ENCODE measurements at places on chromosomes 2 and 18.

GRCh38 chr2:94956797-94957391 is 68.6 kb upstream of the MAL start:
- peak; percentile 28 for DNase-seq

DNA sequence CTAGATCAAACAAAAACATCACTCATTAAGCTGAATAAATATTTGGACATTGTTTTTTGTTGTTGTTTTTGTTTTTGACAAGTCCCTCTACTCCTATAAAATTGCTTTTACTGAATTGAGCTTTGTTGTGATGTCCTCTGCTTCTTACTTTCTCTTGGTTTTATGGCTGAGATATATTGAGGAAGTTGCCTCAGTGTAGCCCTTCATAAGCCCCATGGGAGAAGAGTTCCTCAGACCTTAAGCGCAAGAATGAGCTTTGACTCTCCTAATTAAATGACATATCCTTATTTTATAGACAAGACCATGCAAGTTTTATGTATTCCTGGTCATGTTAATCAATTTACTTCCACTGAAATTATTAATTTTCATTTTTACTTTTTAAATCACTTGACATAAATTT is 54.9 kb downstream of the CERKL start:
- no peak for DNase-seq

- DNase-seq: no peak
Measured at GRCh38 chr2:219902891-219903552, 275.6 kb downstream of the SLC4A3 start.

DNA sequence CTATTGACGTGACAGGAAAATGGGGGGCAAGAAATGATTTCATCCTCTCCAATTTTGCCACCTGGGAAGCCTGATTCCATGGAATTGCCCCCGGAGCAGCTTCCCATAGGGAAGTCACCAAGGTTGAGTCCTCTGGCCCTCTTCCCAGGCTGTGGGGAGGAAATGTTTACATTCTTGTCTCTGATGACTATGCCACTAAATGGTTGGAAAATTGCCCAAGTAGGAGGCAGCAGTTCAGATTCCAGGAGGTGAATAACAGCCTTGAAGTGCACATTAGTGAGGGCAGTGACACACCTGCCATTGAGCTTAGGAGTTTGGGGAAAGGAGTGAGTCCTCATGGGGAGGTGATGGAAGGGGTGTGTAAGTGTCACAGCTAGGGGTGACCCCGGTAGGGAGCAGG is 449.2 kb upstream of the DCC start:
- DNase-seq: no peak

- DNase-seq: no peak
Measured at GRCh38 chr2:186256540-186256939, 229.5 kb upstream of the ZC3H15 start.

GRCh38 chr2:118973542-118973951 is 31.6 kb downstream of the MARCO start:
- no peak for DNase-seq

GRCh38 chr2:10162586-10163497 is 40.3 kb downstream of the RRM2 start:
- peak; percentile 30 for DNase-seq

DNA sequence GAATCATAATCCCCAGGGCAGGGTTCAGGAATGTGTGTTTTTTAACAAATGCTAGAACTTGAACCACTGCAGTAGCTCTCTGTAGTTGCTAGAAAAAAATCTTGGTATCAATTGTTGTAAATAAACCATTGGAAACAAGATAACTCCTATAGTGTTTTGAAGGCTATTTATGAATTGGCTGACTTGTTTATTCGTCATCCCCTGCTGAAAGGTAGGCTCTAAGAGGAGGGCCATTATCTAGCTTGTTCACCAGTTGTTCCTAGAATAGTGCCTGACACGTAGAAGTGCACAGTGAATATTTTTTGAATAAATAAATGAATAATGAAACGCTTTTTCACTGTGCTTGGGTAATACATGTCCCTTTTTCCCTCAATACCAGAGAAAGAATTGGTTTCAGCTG is 211.4 kb downstream of the BABAM2 start:
- no peak for DNase-seq

DNA sequence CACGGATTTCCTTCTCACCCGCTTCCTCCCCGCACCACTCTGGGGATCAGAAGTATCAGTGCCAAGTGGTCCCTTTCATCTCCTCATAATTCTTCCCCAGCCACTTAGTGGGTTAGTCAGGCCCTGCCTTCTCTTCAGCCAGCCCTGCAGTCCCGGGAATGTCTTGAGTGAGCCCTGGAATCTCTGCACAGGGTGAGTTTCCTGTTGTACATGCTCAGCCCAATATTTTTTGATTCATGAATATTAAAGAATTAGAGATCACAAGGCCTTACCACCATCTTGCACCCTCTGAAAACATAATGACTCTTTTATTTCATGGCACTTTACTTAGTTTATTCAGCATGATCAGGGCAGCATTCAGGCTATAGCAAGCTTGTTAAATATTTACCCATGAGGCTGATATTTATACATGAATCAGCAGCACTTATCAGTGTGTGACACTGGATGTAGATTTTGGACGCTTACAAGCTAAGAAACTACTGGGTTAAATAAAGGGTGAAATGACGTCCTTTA is 159.4 kb upstream of the FOSL2 start:
- no peak for DNase-seq

DNA sequence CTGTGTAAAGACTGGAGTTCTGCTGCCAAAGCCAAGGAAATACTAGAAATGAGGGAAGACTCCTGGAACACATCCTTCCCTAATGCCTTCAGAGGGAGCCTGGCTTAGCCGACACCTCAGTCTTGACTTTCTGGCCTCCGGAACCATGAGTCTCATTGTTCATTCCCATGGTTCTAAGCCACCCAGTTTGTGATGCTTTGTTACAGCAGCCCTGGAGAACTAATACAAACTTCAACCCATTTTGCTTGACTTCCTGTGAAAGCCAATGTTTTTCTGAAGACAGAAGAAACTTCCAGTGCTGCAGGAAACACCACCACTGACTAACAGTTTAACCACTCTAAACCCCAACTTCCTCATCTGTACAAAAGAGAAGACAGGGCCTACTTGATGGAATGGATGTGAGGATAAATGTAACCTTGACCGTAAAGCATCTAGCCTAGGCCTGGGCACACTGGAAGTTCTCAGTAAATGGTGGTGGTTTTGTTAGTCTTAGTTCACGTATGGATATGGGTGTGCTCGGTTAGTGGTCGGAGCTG is 85.9 kb upstream of the RFX8 start:
- no peak for DNase-seq

DNA sequence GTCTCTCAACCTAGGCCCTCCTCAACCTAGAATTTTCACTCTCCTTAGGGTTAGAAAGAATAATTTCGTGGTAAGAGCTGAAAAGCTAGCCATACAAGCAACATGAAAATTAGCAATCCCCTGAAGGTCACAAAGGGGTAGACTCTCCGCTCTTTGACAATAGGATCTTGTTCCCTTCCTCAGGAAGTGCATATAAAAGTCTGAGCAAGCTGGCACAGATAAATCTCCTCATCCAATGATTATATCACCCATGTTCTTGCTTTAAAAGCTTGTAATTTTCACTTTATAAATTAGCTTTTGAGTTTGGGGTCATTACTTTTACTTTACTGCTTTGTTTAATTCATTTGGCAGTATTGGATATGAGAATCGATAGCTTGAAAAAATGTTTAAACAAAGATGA is 852.3 kb upstream of the CRIM1 start:
- no peak for DNase-seq

- no peak for DNase-seq
Measured at GRCh38 chr2:99701503-99701902, 211.7 kb upstream of the REV1 start.

DNA sequence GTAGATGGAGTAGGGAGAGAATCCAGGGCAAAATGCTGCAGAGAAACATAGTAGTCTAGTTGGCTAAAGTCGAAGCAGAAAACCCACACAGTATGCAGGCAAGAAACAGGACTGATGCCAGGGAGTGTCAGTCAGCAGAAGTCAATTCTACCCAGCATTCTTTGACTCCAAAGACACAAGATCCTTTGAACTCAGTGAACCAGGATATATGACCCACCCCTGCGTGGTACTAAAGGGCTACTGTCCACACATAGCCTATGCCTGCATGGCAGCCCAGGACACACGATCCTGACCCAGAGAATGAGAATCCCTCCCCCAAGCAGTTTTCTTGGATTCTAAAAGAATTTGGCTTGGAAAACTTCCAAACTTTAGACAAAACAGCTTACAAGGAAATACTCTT is 42.5 kb downstream of the ALK start:
- DNase-seq: no peak

DNA sequence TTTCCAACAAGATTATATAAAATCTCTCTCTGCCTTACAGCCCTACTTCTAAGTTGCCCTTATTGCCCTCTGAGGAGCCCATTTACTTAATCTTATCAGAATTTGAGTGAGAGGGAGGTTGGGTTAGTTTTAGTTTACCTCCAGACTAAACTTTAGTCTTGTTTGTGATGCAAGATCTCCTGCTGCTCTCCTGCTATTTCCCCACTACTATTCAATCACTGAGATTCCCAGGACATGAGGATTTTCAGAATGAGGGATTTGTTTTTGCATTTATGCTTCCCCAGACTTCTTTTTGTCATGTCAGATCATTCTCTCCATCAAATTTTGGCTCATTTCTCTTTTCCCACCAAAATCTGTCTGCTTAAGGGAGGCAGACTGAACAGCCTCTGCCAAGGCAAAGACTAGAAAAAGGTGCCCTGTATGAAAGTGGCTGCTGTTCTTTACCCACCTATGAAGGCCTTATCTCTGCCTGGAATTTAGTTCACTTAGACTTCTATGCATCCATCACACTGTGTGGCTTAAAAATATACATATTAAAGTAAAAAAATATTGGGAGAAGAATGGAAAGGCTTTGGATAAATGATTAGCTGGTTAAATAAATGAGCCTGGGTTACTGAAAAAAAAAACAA is 401.3 kb downstream of the PID1 start:
- DNase-seq: no peak

GRCh38 chr2:128636802-128637147 is 318.1 kb upstream of the HS6ST1 start:
- DNase-seq: peak; percentile 6

DNA sequence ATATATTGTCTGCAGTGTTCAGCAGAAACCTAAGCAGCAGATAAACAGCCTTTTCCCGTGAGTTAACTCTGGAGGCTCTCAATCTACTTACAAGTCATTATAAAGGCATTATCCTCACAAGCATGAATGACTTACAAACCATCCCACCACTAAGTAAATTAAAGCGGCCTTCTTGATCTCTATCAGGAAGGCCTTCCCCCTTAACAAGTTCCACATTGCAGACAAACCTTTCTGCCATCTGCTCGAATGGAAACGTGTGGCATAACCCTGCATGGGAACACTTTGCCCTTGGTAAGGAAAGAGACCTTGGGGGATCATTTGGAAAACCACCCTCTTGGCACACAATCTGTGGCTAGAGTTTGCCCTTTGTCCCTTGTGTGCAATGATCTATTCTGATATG is 199.5 kb downstream of the OSR1 start:
- DNase-seq: no peak

- DNase-seq: no peak
Measured at GRCh38 chr2:381181-381580, 93.3 kb upstream of the ALKAL2 start.

- DNase-seq: peak; percentile 67
Measured at GRCh38 chr2:218322768-218323525, 30.6 kb upstream of the TMBIM1 start.

- DNase-seq: peak; percentile 34
Measured at GRCh38 chr18:32049393-32050171, 31.0 kb downstream of the RNF125 start.

DNA sequence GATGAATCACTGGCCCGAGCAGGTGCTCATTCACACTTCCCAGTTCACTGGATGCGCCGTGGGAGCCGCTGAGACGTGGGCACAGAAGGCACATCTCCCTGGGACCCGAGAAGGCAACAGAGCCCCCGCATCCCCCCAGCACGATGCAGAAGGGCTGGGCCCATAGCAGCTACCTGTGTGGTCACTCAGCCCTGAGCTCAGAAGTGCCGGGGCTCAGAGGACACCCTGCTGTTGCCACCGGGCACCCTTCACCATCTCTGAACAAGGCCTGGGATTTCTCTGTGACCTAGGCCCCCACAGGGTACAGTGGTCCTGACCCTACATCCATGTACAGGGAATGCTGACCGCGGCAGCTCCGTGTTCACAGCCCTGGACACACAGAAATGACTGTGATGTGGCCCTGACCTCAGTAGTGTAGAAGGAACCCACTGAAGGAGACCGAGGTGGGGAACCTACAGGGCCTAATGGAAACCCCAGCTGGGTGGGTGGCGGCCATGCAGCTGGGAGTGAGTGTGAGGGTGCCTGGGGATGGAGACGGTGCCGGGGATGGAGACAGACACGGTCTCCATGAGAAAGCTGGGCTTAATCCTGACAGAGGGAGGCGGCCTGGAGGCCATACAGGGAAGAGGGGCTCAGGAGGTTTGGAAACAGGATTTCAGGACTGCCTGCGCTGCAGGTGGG is 111.9 kb upstream of the OTOS start:
- DNase-seq: no peak

Measured in CD8-positive, alpha-beta T cell (primary cell).